ENCODE measurements at places on chromosomes 2 and 18.

DNA sequence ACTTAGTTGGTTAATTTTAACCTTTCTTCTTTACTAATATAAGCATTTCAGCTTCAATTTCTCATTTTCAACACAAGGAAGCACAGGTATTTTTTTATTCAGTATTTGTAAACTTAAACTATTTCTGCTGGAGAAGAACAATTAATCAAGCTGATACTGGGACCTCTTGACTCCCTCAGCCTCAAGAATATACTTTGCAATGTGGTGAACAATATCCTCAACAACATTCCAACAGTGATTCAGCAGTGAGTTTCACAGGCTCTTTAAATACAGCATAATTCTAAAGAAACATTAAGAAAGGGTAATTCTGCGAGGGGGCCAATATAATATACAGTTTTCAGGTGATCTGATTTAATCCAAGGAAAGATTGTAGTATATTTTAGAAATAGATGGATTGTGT, 10.0 kb downstream of the RAPGEF4 start:
- no peak for DNase-seq

DNA sequence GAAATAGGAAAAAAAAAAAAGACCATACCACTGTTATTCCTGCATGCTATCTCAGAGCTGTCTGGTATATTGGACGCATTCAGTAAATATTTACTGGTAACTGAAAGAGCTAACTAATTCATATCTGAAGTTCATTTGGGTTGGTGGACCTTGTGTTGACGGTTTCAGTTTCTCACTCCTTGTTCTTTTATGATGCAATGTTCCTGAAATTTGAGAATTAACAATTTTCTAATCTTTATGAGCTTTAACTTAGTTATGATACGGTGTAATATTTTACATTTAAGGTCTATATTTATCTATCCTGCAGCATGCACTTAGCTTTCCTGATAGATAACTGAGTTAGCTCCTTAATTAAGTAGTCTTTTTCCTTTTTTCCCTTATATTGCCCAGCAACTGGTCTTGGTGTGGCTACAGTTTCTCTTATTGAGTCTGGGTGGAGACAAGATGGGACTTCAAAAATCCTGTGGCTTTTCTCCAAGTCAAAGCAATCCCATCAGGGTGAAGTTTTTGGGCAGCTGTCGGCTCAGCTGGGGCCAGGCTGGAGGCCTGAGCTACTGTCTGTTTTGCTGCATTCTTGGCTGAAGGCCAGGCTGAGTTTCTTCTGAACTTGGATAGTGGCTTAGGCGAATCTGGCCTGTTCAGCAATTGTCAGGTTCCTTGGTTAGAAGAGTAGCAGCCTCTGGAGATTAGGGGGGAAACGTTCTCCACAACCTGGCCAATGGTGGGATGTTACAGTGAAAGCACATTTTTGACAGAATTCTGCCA, 78.4 kb upstream of the MEX3C start:
- no peak for DNase-seq

GRCh38 chr18:58458304-58458703, 170.6 kb downstream of the ALPK2 start:
- DNase-seq = no peak

DNA sequence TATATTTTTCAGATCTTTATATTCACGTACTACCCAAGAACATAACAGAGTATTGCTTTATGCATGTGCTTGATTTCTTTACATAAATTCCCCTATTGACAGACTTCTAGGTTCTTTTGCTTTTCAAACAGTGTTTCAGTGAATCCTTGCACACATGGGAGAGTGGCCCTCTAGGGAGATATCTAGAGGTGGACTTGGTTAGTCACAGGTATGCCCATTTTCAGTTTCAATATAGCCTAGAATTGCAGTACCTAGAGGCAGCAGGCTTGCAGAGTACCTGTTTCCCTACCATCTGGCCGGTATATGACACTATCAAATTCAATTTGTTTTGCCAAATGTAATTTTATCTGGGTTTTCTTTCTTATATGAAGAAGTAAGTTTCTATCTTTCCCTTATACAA, 36.8 kb downstream of the EML6 start:
- no peak for DNase-seq

GRCh38 chr2:48952143-48952542, 196.6 kb upstream of the LHCGR start:
- DNase-seq = no peak

DNA sequence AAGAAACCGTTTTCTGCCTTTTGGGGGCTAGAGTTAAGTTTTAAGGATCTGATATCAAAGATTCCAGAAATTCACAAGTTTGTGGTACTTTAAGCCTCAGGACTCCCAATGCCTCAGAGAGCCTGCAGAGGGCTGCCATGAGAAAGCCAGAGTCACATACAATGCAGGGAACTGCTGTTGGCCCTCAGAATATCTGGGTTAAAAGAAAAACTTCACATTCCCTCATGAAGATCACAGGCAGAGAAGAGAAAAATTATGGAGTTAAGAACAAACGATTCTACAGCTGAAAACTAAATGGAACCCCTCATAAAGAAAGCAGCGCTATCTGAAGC, 39.5 kb downstream of the HDAC4 start:
- DNase-seq = no peak

- DNase-seq = no peak
These were observed 41.1 kb downstream of the MYO7B start for GRCh38 chr2:127576433-127577207.

DNA sequence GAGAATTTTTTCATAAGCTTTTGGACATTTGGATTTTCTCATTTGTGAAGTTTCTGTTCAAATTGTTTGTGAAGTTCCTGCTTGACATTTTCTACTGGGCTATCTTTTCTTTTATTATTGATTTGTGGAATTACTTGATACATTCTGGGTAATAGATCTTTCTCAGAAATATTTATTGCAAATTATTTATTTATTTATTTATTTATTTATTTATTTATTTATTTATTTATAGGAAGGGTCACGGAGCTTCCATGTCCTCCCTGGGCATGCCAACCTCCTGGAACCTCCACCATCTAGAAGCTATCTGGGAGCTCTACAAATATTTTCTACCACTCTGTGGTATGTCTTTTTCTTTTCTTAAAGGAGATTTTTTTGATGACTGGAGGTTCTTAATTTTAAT, 25.7 kb upstream of the SERPINB7 start:
- no peak for DNase-seq

GRCh38 chr18:10432781-10433180, 21.7 kb upstream of the APCDD1 start:
- peak; percentile 4 for DNase-seq

- no peak for DNase-seq
These were observed 1.7 kb downstream of the MYCN start for GRCh38 chr2:15941871-15942710.

Data from NCI-H1092 (cell line).